Astrocyte of the cerebellum (primary cell): ENCODE measurements at places on chromosomes 1 and 21.

- no peak for DNase-seq
These were observed 33.1 kb downstream of the KIAA0319L start for GRCh38 chr1:35524106-35524505.

GRCh38 chr1:84862810-84863251 is 30.2 kb downstream of the LPAR3 start:
- no peak for DNase-seq

GRCh38 chr1:30525971-30526651 is 197.3 kb downstream of the MATN1 start:
- DNase-seq, result peak; percentile 56

- DNase-seq, result no peak
These were observed 339.9 kb upstream of the OLFM3 start for GRCh38 chr1:102336602-102337001.

DNA sequence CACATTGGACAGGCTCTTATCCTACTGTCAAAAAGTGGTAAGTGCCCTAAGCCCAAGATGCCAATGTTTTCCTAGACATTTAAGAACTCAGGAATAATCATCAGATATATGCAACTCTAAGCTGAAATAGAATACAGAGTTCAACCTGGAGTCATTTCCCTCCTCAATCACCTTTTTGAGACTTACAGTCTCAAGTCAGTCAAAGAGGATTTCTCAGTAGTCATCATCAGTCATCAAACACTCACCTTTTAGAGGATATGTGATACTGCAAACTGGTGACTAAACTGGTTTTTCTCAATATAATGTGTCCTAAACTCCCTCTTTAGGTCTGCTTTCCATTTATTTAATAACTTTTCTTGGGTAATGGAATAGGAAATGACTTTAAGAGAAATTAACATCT is 145.3 kb upstream of the ADAMTS5 start:
- no peak for DNase-seq

GRCh38 chr1:66752000-66752592 is at the start of gene DYNLT5:
DYNLT5 (plus strand) TSS chr1:66752459; CDS start chr1:66754659, 2,200 bp downstream.
- peak; percentile 2 for DNase-seq
